Large intestine (tissue), 12 donors: ENCODE measurements at places on chromosomes 12 and 14. TPM values are rescaled to one million over a fixed set of nuclear protein-coding genes. Genes with fewer than 3 reads are reported as not detected.

LHX5 gene
- not detected for polyA plus RNA-seq

KITLG gene
- polyA plus RNA-seq = 17.2 TPM

ABCD2 gene
- polyA plus RNA-seq = 0.67 TPM

CFAP251 gene
- 2.2 TPM for polyA plus RNA-seq

NKX2-1 gene
- not detected for polyA plus RNA-seq

OAS3 gene
- polyA plus RNA-seq = 12.3 TPM

CLEC9A gene
- polyA plus RNA-seq = 2.5 TPM

CMTM5 gene
- 3.4 TPM for polyA plus RNA-seq

AQP6 gene
- 0.49 TPM for polyA plus RNA-seq

RPS6KA5 gene
- polyA plus RNA-seq = 8.6 TPM

BHLHE41 gene
- 21.0 TPM for polyA plus RNA-seq

NRIP2 gene
- 4.2 TPM for polyA plus RNA-seq

LALBA gene
- not detected for polyA plus RNA-seq

P3H3 gene
- 15.6 TPM for polyA plus RNA-seq

OASL gene
- polyA plus RNA-seq = 0.31 TPM

DNAH10 gene
- 1.0 TPM for polyA plus RNA-seq

FMNL3 gene
- polyA plus RNA-seq = 10.2 TPM

TAS2R42 gene
- 0.06 TPM for polyA plus RNA-seq

UBE2N gene
- 102 TPM for polyA plus RNA-seq

ADAM21 gene
- polyA plus RNA-seq = 0.09 TPM

OTX2 gene
- not detected for polyA plus RNA-seq

SLC5A8 gene
- polyA plus RNA-seq = 0.22 TPM

RABGGTA gene
- polyA plus RNA-seq = 29.0 TPM

CLEC4A gene
- 5.3 TPM for polyA plus RNA-seq

ATL1 gene
- polyA plus RNA-seq = 13.2 TPM

UBE3B gene
- polyA plus RNA-seq = 31.8 TPM

SLCO1A2 gene
- 0.06 TPM for polyA plus RNA-seq

HSP90B1 gene
- 810 TPM for polyA plus RNA-seq

GLT8D2 gene
- 15.2 TPM for polyA plus RNA-seq

FUT8 gene
- polyA plus RNA-seq = 53.7 TPM
